ENCODE measurements at places on chromosomes 5 and 9. TPM values are rescaled to one million over a fixed set of nuclear protein-coding genes. Genes with fewer than 3 reads are reported as not detected.

GRCh38 chr9:91360551-91361290 lies 997 bp downstream of the AUH start:
- no peak for DNase-seq

DNA sequence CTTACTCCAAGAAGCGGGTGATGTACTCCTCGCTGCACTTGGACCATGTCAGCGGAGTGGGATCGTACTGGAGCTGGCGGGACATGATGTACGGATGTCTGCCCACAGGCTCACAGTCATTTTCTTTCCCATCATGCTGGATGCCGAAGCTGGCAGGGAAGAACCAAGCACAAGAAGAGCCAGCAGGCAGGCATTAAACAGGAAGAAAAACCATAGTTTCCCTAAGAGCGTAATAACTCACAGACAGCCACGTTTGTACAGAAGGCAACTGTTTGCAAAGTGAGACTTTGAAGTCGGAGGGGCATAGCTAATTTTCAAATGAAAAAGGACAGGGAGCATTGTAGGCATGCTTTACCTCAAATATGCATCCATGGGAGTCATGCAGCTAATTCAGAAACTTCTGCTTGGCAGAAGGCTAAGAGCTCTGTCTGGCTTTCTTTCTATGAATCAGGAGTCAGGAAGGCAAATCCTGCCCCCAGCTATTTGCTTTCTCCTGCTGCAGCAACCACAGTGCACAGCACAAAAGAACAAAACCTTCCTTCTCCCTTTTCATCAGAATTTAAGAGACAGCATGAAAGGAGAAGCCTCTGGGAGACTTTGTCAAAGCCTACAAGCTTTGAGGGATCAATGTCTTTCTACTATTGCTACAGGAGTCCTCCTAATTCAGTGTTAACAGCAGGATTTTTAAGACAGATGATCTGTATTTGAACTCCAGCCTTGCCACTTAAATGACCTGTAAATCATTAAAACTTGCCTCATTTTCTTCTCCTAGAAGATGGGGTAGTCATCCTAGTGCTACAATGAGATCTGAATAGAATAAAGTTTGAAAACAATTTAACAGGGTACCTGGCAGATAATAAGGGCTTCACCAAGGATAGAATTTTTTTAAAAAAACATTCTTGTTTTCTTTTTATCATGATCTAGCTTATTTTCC lies 209.1 kb downstream of the TARS1 start:
- no peak for DNase-seq

GRCh38 chr9:114836769-114837168 lies 30.9 kb upstream of the TNFSF15 start:
- DNase-seq = no peak

The ZNF879 gene
- total RNA-seq = 5.2 TPM

GRCh38 chr9:117715411-117715989 lies 11.3 kb downstream of the TLR4 start:
- no peak for DNase-seq

DNA sequence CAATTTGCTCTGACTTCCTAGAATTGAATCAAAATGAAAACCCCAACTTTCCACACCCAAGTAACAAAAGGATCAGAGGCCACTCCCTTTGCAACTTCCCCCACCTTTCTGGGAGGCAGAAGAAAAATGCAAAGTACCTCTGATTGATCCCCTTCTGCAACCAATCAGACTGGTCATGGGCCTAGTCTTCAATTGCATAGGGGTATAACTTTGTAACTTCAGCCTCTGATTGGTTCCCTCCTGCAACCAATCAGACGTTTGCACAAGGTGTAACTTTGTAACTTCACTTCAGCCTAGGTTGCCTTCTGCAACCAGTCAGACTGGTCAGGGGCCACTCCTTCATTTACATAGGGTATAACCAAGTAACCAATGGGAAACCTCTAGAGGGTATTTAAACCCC lies 38.3 kb upstream of the CNOT6 start:
- no peak for DNase-seq

Measured in adrenal gland (tissue), 19 donors.